Progenitor cell of endocrine pancreas (in vitro differentiated cells): ENCODE measurements at places on chromosomes 2 and 18.

- DNase-seq = no peak
These were observed 298.8 kb upstream of the GCFC2 start for GRCh38 chr2:76009484-76009883.

DNA sequence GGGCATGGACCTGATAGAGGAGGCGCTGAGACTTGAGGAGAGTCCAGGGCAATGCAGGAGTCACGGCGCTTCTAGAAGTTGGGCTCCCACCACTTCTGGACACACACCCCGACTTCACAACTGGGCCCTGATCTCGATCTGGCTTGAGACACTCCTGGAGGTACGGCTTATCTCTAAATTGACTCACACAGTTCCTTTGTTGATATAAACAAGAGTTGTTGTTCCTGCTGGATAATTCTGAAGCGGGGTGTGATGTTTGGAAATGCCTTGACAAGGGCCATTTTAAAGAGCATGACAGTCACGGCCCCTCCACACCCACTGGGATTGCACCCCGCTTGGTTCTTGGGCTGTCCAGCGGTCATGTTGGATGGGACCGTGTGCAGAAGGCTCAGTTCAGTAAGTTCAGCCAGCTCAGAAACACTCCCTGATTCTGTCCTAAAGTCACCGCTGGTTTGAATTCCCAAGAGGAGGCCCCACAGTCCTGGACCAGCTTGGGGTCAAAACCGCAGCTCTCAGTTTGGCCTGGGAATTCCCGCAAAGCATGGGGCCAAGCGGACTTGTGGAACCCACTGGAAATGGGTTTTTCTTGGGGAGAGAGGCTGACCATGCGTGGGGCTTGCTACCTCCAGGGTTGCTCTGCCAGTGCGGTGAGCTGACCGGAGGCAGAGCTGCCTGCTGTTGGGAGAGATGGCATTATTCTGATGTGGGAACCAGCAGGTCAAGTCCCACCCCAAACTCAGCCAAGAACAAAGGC lies 9.3 kb upstream of the NEU2 start:
- no peak for DNase-seq

DNA sequence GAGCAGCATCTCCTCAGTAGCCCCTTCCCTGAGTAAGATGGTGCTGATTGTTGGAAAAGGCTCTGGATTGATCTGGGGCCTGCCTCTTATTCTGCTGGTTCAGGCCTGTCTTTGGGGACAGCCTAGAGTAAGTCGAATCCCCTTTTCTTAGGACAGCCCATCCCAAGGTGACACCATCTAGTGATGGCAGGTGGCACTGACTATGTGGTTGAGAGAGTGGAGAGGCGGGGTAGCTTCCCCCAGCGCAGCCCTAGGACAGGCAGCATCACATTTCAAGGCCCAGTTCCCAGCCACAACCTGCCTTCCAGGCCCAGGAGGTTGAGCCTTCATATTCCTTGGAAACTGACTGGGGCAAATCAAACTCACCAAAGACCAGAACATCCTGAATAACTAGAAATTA lies 69.1 kb upstream of the B3GNT7 start:
- DNase-seq = no peak

GRCh38 chr2:225842939-225843338 lies 443.4 kb downstream of the NYAP2 start:
- no peak for DNase-seq

- no peak for DNase-seq
These were observed 82.1 kb downstream of the EIF2AK3 start for GRCh38 chr2:88545118-88545517.

DNA sequence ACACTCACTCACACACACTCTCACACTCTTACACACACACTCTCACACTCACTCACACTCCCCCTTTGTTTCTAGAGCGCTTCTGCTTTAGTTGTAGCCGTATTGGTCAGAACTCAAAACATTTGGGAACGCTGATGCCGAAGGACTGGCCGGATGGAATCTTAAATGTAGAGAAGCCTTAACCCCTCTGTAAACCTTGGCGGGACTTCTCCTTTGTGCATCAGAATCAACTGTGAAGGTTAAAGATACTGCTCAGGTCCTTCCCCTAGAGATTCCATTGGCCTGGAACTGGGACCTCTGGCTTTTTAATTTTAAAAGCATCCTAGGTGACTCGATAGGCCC lies 18.3 kb downstream of the SH3BP4 start:
- DNase-seq = no peak

GRCh38 chr18:47829831-47830230 lies 100.6 kb downstream of the SMAD2 start:
- no peak for DNase-seq

- no peak for DNase-seq
These were observed 10.0 kb upstream of the LAPTM4A start for GRCh38 chr2:20061476-20061875.

DNA sequence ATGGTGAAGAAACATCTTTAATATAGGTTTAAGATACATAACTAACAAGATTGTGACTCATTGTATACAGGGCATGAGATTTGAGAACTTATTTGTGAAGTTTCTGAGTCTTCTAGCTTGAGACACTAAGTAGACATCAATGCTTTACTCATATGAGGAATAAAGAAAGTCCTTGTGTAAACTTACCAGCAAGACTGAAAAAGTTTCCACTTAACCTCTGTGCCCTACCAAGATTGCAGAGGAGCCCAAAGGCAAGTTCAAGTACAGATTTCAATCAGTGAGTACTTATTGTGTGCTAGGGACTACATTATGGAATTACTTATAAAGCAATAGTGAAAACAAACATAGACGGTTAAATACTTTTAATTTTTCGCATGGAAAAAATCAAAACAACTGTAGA lies 1041.2 kb upstream of the CELF4 start:
- DNase-seq = no peak

DNA sequence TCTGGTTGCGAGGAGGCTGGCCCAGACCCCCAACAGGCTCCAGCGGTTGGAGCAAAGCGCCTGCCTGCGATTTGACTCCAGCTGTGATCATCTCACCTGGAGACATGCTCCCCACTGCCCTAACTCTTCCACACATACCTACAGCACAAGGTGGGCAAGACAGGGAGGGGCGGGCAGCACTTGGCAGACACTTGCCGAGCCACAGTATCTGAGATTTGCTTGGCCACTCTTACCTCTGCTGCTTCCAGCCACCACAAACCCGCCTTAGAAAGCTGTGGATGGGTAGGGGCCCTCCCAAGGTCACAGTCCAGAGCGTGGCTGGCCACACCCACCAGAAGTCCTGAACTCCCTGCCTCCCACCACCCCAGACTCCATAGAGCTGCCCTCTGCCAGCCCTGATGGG lies 8.2 kb downstream of the CYP26B1 start:
- DNase-seq = no peak

GRCh38 chr2:129744649-129745048 lies 234.8 kb upstream of the RAB6C start:
- peak; percentile 19 for DNase-seq

- no peak for DNase-seq
These were observed 430.1 kb downstream of the CCDC85A start for GRCh38 chr2:56613920-56614319.

DNA sequence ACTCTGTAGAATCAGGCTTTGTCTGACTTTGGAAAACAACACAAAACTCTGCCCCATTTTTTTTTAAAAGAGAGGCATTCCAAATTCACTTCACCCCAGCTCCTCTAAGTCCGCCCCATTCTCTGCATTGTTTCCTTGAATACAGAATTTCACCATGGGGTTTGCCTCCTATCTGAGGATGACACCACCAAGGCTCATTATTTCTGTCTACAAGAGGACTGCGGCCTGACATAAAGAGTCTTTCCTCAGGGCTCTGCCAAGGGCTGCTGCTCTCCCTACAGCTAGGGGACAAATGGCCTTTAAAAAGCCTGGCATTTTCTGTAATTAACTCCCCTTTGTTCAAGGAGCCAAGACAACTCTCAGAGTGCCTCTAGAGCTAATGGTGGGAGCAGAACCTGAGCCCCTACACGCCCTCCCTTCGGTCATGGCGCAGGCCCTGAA lies 4.6 kb downstream of the CHST10 start:
- DNase-seq = no peak

GRCh38 chr2:10541081-10541480 lies 93.0 kb upstream of the ODC1 start:
- DNase-seq = no peak

- DNase-seq = no peak
These were observed 47.0 kb upstream of the IHH start for GRCh38 chr2:219107758-219108157.

DNA sequence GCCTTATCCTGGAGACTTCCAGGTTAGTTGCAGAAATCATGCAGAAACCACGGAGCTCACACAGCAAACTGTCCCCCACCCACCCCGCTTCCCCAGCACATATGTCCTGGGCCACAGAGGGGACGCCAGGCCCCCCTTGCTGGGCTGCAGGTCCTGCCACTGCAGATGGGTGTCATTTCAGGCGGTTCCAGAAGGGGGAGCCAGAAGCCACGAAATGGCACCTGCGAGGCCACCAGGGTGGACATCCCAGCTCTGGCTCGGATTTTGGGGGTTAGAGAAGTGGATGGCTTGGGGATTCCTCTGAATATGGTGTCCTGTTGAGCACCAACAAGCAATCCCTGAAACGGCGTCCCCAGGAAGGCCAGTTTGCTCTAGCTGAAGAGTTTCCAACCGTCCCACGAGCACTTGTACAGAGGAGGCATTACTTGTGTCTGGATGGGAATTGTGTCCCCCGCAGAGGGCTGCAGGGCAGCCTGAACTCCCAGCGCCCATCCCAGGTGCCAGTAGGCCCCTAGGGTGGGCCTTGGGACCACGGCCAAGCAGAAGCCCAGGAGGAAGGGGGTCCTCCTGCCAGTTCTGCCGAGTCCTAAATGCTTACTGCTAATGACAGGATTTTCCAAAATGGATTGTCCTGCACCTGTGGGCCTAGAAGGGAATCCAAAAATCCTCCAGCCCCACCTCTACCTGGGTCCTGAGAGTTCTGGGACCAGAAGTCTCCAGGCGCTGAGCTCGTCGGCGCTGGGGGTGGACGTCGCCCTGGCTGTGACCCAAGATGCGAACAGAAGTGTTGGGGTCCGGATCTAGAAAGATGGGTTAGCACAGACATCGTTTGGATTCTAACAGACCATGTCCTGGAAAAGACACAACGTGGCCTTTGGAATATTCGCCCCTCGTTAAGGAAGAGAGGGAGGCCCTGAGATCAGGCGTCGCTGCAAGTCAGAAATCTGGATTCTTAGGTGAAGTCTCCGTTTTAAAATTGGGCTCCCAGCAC lies 14.6 kb upstream of the NFATC1 start:
- DNase-seq = peak; percentile 80

- DNase-seq = no peak
These were observed 419.1 kb downstream of the SLC4A3 start for GRCh38 chr2:220046507-220046906.

DNA sequence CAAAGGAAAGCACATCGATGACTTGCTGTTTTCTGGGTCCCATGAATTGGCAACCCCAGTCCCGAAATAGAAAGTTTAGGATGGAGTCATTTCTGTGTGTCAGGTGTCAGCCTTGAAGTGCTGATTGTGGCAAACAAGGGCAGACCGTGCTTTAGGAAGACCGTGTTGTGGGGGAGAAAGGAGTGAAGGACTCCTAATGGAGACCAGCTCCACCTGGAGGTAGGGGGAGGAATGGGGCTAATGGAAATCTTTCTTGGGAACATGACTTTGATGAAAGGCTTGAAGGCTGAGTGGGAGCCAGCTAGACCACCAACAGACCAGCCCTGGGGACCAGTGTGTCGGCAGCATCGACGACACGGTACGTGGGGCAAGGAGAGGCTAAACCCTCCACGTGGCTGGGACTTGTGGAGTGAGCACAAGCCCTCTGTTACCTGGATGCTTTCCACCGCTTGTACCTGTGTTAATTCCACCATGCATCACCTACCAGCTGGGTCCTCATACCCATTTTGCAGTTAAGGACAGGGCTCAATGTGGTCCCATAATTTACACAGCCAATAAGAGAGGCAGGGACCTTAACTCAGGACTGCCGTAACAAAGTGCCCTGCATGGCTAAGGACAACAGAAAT lies 104.2 kb downstream of the SH3BP4 start:
- no peak for DNase-seq

DNA sequence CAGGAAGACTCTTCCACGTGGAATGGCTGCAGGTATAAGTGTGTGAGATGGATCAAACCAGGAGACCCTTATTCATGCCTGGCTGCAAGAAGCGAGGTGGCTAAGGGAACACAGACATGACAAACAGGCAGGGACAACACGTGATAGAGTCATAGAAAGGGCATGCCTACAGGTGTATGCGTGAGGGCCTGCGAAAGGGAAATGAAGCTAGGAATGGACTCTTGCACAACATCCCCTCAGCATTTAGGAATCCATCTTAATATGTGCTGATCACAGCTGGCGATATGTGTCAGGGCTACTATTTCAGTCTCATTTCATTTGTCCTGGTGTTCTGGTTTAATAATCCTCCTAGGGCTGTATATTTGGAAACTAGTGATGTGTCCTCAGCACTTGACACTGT lies 291.2 kb downstream of the MYT1L start:
- DNase-seq = no peak

- no peak for DNase-seq
These were observed 41.1 kb downstream of the ACOXL start for GRCh38 chr2:110773401-110773921.

DNA sequence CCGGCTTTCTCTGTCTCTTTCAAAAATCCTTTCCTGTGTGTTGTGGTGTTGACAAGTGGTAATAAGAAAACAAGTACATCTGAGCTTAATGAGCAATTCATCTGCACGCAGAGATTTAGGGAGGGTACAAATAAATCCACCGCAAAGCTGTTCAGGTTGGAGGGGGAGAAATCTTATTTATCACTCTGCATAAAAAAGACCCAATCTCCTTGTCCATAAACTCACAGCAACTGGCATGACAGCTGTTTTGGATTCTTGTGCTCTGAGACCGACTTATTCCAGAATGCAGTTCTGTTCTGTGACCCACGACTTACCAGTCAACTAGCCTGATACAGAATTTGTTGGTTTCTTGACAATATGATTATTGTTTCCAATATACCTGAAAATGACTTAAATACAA lies 380.1 kb downstream of the SOX11 start:
- no peak for DNase-seq

GRCh38 chr2:114769110-114769509 lies 326.7 kb downstream of the DPP10 start:
- DNase-seq = no peak

GRCh38 chr2:156933645-156934225 lies 323.8 kb upstream of the GALNT5 start:
- DNase-seq = no peak

DNA sequence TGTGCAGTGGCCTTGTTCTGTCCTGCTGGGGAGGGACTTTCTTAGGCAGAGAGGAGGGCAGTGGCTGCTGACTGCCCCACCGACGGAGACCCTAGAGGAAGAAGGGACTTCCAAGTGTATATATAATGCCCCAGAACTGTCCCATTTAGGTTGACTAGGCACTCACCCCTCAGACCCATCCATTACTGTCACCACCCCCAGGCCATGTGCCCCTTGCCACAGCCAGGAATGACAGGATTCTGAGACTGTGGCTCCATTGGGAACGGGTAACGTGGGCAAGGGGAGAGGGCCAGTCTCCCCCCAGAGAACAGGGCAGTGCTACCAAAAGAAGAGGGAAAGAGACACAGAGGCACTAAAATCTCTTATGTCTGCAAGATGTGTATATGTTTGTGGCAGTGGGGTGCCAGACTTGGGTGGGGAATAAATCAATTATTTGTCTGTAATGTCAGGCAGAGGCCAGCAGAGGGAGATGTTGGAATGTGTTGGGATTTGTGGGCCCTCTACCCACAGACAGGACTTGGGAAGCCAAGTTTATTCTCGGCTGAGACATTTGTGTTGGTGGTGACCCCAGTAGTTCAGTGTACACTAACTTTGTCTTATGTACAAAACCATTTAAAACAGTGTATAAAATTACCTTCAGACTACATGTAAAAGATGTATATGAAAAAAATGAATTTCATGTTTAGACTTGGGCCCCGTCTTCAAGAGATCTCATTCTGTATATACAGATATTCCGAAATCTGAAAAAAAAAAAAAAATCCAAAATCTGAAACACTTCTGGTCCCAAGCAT lies 24.0 kb upstream of the TMEM37 start:
- peak; percentile 37 for DNase-seq
